ENCODE measurements at places on chromosomes 11 and 22. TPM values are rescaled to one million over a fixed set of nuclear protein-coding genes. Genes with fewer than 3 reads are reported as not detected.
A peak's percentile ranks its signal among the peaks of the same experiment; 100 is the strongest.

Gene P2RX6
- 1.4 TPM for polyA plus RNA-seq

Gene PRR33
- 0.20 TPM for polyA plus RNA-seq

GRCh38 chr11:92425127-92425526, 200.5 kb downstream of the FAT3 start:
- no peak for DNase-seq

GRCh38 chr11:92765965-92766371, 203.5 kb upstream of the MTNR1B start:
- DNase-seq = peak; percentile 77

DNA sequence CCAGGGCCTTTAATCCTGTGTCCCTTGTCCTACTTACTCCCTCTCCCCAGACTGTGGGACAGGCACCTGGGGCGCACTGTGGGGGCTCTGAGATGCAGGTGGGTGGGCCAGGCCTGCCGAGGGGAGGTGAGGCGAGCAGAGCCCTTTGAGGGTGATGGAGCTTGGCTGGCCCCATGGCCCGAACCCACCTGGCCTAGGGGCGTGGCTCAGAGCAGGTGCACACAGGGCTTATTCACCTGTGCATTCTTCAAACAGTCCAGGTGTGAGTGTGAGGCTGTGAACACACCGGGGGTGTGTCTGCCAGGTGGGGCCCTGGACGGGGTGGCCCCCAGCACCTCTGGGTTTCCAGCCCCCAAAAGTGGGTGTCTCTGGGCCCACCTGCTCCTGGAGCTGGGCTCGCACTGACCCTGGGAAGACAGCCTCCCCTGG, 9.0 kb upstream of the MUC5AC start:
- DNase-seq = no peak

DNA sequence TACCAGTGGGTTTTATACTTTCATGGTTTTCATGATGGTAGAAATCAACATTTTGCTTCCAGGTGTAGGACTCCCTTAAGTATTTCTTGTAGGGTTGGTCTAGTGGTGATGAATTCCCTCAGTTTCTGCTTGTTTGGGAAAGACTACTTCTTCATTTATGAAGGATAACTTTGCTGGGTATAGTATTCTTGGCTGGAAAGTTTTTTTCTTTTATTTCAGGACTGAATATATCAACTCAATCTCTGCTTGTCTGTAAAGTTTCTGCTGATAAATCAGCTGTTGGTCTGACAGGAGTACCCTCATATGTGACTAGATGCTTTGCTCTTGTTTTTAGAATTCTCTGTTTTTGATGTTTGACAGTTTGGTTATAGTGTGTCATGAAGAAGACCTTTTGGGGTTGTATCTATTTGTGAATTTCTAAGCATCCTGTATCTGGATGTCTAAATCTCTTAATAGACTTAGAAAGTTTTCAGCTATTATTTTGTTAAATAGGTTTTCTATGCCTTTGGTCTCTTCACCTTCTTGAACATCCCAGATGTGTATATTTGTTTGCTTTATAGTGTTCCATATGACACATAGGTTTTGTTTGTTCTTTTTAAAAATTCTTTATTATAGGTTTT, 95.9 kb downstream of the ENTHD1 start:
- DNase-seq = no peak

DNA sequence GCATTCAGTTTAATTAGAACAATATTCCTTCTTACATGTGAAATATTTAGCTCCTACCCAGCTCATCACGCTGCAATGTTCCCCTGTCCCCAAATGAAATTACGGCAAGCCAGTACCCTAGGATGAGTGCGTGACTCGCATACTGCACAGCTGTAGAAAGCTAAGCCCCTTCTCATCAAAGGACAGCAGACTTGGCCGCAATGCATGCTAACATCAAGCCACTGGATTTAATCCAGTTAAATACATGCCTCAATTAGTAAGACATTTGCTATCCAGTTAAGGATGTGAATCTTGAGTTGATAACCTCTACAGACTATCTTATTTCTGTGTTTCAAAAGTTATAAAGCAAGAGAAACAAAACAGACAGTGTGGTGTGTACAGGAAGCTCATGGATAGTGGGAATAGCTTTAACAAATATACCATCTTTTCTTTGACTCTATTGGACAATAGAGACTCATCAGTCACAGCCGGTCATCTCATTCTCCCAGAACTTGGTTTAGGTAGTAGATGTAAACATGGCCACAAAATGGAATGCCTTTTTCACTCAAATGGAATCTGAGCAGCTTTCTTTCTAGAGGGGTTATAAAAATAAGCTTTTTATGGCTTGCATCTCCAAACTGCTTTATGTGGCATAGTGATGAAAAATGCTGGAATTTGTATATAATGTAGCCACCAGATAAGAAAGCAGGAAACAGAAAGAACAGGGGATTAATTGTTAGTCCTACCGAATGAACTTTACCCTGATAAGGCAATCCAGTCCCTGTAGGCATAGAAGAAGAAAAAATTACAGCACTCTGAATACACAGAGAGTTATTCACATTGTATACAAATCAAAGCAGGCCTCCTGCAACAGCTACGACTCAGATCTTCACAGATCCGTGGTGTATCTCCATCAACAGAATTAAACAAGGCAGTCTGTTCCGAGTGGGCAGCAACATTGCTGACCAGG, 224.1 kb downstream of the CADM1 start:
- DNase-seq = no peak

GRCh38 chr11:1409108-1409851, 19.5 kb downstream of the BRSK2 start:
- no peak for DNase-seq
